Heart right ventricle (tissue), 16 donors: ENCODE measurements at places on chromosomes 12 and 14. TPM values are rescaled to one million over a fixed set of nuclear protein-coding genes. Genes with fewer than 3 reads are reported as not detected.
A peak's percentile ranks its signal among the peaks of the same experiment; 100 is the strongest.

GRCh38 chr12:58189893-58190292 lies 248.5 kb downstream of the ATP23 start:
- DNase-seq, result no peak
- no peaks in the 10 kb centered on the region for H3K36me3 ChIP-seq
- no peaks in the 10 kb centered on the region for H3K27me3 ChIP-seq
- no peak overlapping the region for H3K4me3 ChIP-seq
- H3K27ac ChIP-seq, result no peak overlapping the region

Gene PTGER2
- 0.17 TPM for total RNA-seq

Gene GPR135
- total RNA-seq, result 2.6 TPM

Gene C14orf180
- 76.1 TPM for total RNA-seq

DNA sequence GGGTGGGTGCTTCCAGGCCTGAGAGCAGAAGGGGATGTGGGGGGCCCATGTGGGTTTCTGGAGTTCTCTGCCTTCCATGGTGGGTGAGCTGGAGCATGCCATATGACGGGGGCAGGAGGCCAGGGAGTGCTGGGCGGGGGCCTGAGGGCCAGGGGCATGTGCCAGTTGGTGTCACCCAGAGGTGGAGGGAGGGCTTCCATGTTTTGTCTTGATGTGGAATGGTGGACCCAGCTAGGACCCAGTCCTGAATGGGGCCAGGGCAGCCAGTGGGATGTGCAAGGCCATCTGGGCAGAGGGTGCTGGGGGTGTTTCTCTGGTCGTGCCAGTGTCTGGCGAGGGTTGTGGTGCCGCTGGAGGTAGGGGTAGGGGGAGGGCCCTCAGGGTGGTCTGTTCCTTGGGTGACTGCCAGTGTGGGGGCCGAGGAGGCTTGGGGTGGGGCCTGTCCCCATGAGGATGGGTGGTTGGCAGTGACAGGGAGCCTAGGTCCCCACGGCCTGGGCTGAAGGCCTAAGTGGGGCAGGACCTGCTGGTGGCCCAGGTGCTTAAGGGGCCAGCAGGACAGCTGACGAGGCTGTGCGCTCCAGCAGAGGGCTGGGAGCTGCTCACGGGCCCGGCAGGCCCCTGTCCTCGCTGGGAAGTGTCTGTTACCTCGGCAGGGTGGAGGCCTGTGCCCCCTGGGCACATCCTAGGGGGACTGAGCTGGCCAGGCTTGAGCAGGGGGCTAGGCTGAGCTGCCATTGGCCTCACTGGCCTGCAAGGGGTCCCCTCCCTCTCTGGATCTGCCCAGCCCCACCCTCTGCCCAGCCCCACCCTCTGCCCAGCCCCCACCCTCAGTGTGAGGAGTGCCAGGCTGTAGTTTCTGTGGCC lies 26.8 kb downstream of the CEP170B start:
- DNase-seq, result peak; percentile 3
- H3K4me1 ChIP-seq, result peaks cover 15% of the 10 kb centered on the region
- H3K27ac ChIP-seq, result no peak overlapping the region
- peaks cover 4% of the 10 kb centered on the region for H3K36me3 ChIP-seq
- H3K4me3 ChIP-seq, result no peak overlapping the region

Gene CCDC177
- not detected for total RNA-seq
